Heart left ventricle (tissue), 16 donors: ENCODE measurements at places on chromosomes 1 and 21.
A peak's percentile ranks its signal among the peaks of the same experiment; 100 is the strongest.

- no peaks in the 10 kb centered on the region for H3K4me1 ChIP-seq
- H3K4me3 ChIP-seq, result no peak overlapping the region
- DNase-seq, result no peak
- no peak overlapping the region for H3K27ac ChIP-seq
- H3K36me3 ChIP-seq, result no peaks in the 10 kb centered on the region
Observed at GRCh38 chr1:173100476-173101107, 49.9 kb upstream of the TNFSF18 start.

DNA sequence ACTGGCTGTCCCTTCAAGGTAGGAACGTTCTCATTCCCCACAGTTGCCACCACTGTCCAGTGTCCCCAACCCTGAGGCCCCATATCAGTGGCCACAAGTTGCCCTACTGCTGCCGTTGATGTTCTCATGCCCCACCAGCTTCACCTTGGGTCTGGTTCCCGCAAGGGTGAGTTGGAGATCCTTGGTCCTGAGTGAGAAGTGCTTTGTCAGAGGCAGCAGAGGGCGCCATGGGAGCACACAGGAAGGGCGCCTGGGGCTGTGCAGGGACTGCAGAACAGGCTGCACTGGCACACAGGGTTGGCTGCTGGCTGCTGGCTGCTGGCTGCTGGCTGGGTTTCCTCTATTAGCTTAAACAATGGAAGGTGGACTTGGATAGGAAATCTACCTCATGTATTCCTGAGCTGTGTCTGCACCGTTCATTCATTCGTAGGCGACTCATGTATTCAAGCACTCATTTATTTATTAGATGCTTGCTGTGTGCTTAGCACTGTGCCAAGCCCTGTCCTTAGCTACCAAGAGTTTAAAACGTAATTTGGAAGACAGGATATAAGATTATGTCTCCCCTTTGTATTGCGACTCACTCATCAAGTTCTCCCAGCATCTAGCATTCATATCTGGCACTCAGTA, 2.1 kb upstream of the S100A9 start:
- no peak overlapping the region for H3K4me3 ChIP-seq
- H3K36me3 ChIP-seq, result no peaks in the 10 kb centered on the region
- H3K27me3 ChIP-seq, result no peaks in the 10 kb centered on the region

DNA sequence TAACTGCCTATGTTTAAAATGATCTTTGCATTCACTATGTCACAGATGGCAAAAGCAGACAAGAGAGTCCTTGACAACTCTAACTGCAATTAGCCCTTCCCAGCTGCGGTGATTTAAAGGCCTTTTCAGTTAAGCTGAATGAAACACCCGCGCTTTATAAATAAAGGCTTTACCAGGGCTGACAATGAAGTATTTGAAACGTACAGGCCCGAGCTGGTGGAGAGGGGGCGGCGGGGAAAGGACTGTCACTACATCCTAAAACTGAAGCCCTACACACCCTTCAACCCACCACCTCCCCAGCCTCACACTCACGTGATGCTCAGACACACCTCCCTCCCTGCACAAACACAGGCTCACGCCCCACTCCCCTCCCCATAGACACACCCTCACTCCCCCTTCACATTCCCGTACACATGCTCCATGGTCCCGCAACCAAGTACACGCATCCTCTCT, 45.5 kb downstream of the GRIK3 start:
- H3K4me1 ChIP-seq, result no peaks in the 10 kb centered on the region
- no peak overlapping the region for H3K4me3 ChIP-seq
- H3K27me3 ChIP-seq, result no peaks in the 10 kb centered on the region
- H3K27ac ChIP-seq, result no peak overlapping the region
- DNase-seq, result no peak

DNA sequence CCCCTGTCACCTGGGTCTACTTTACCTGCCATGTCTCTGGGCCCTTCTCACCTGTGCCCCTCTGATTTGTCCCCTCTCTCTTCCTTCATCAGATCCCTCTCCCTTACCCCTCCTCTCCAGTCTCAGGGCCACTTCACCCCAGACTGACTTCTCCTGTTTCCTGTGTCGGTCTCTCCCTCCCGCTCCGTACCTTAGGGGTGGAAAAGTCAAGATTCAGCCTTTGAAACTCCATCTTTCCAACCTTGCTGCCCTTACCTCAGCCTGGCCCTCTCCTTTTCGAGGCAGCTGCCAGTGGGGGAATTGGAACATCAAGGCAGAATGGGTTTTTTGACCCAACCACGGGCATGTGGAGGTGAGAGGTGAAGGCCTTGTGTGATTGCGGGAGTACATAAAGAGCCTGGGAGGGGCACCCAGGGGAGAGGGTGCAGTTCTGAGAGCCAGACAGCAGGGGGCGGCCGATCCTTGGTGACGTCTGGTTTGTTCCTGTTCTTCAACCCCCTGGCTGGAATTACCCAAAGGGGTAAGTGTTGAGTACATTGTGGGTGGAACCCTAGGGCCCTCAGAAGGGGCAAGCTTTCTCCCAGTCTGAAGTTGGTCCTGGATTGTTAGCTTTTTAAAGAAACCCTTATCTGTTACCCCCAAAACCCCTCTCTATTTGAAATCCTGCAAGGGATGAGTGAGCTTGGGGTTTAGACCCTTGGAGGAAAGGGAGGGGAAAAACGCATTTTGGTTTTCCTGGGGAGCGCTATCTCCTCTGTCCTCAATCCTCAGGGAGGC, 12.3 kb upstream of the DMBX1 start:
- H3K4me1 ChIP-seq, result no peaks in the 10 kb centered on the region
- no peak overlapping the region for H3K4me3 ChIP-seq
- H3K27me3 ChIP-seq, result peaks cover 38% of the 10 kb centered on the region
- no peaks in the 10 kb centered on the region for H3K36me3 ChIP-seq

GRCh38 chr1:243710467-243710866, 139.6 kb downstream of the AKT3 start:
- H3K27ac ChIP-seq, result no peak overlapping the region
- no peak for DNase-seq
- no peaks in the 10 kb centered on the region for H3K27me3 ChIP-seq
- no peak overlapping the region for H3K4me3 ChIP-seq
- no peaks in the 10 kb centered on the region for H3K36me3 ChIP-seq
- no peaks in the 10 kb centered on the region for H3K4me1 ChIP-seq

GRCh38 chr1:162010175-162010506, 13.5 kb downstream of the OLFML2B start:
- H3K27me3 ChIP-seq, result no peaks in the 10 kb centered on the region
- H3K27ac ChIP-seq, result peak overlapping the region; percentile 79
- H3K4me3 ChIP-seq, result no peak overlapping the region

DNA sequence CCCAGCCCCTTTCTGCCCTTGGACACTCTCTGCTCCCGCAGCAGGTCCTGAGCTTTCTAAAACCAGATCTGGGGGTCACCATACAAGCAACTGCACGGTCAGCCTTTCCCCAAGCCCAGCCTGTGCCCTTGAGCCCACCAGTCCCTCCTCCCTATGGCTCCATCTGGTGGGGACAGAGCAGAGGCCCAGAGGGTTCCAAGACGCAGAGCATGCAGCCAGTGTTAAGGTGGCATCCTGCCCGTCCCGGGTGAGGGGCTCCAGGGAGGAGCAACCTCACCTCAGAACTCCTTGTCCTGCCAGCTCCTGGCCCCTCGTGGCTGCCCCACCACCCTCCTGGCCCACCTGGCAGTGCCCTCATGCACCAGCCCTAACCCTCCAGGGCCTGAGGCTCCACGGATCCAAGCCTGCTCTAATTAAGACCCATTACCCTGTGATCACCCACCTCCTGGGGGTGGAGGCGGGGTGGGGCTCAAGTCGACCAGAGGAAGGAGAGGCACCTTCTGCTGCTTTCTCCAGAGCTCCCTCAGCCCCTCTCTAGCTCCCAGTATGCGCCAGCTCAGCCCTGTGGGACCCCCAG, 8.5 kb downstream of the CHD5 start:
- no peak overlapping the region for H3K27ac ChIP-seq
- H3K4me3 ChIP-seq, result no peak overlapping the region
- H3K36me3 ChIP-seq, result no peaks in the 10 kb centered on the region
- no peak for DNase-seq
- H3K27me3 ChIP-seq, result peaks cover 31% of the 10 kb centered on the region

GRCh38 chr1:9345471-9345870, 52.8 kb downstream of the SPSB1 start:
- peaks cover 55% of the 10 kb centered on the region for H3K4me1 ChIP-seq
- H3K36me3 ChIP-seq, result no peaks in the 10 kb centered on the region
- no peak overlapping the region for H3K27ac ChIP-seq
- H3K27me3 ChIP-seq, result no peaks in the 10 kb centered on the region
- no peak overlapping the region for H3K4me3 ChIP-seq
- no peak for DNase-seq

DNA sequence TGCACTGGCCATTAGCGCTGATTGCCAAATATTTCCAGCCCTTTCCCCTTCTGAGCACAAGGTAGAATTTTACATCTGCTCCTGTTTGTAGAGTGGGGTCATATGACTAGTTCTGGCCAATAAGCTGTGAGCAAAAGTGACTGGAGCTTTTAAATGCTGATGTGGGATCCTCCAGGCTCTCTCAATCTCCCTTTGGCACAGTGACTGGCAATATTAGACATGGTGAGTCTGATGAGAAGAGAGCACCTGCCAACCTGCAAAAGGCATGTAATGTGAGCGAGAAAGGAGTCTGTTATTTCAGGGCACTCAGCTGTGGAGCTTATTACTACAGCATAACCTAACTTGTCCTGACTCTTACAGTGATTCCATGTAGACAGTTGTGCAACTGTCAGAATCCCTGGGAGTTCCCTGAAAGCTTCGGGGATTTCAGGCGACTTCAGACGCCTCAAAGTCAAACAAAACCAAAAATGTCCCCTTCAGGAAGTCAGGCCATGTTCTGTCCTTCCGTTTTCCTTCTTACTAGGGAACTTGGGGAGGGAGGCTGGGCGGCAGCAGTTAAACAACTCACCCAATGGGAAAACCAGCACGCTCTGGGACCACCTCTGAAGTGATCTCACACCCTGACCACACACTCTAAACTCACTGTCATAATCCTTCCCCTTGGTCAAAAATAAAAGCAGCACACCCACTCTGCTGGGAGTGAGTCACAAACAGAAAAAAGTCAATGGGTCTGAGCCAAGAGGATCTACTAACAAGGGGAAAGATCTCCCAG, 3.6 kb upstream of the RASSF5 start:
- H3K4me3 ChIP-seq, result no peak overlapping the region
- peaks cover 66% of the 10 kb centered on the region for H3K4me1 ChIP-seq
- no peaks in the 10 kb centered on the region for H3K36me3 ChIP-seq
- no peak for DNase-seq
- no peaks in the 10 kb centered on the region for H3K27me3 ChIP-seq

DNA sequence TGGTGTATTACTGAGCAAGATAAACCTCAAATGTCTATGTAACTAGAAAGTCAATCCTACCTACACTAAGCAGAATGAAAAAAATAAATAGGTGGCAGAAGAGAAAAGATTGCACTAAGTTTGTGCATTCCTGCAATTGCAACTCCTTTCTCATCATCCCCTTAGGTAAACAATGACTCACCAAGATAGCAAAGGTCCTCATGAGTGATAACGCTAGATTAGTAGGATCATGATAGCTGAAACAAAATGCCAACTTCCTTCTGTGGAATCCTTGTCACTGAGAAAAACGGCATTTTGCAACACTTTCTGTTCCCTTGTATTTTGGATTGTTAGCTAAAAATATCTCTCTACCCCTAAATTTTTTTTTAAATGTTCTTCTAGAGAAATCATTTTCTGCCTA, 20.0 kb upstream of the FCER1A start:
- no peak for DNase-seq
- H3K36me3 ChIP-seq, result no peaks in the 10 kb centered on the region
- no peak overlapping the region for H3K27ac ChIP-seq
- no peaks in the 10 kb centered on the region for H3K27me3 ChIP-seq

DNA sequence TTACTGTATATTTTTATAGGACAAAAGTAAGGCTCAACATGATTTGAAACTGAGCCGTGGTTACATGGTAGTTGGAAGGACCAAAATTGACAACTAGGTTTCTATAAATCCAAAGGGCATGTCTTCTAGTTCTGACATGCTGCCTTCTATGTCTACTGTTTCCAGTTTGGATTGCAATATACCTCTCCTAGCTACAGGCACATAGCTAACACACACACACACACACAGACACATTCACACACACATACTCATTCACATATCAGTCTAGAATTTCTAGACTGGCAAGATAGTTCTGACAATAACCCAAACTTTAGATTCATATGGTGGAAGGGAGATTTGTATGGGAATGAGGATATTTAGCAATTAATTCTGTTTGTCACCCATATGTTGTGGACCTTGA, 544.8 kb upstream of the CAMK1G start:
- H3K36me3 ChIP-seq, result no peaks in the 10 kb centered on the region
- no peak for DNase-seq
- H3K27me3 ChIP-seq, result peaks cover 4% of the 10 kb centered on the region
- no peak overlapping the region for H3K4me3 ChIP-seq
- no peaks in the 10 kb centered on the region for H3K4me1 ChIP-seq

DNA sequence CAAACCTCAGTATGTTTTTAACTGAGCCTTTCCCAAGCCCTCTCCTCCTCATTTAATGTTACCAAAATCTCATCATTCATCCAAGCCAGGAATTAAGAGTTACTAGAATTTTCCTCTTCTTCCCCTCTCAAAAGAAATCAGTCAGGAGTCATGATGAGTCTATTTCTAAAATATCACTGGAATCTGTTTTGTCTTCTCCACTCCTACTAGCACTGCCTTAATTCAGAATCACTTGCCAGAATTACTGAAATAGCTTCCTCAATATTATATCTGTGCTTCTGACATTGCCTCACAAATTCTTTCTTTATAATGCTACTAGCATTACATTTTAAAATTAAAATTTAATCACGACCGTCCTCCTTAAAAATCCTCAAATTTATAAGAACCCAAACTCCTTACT, 106.1 kb downstream of the PTGER3 start:
- no peak for DNase-seq
- H3K4me1 ChIP-seq, result no peaks in the 10 kb centered on the region
- no peak overlapping the region for H3K27ac ChIP-seq
- no peak overlapping the region for H3K4me3 ChIP-seq
- no peaks in the 10 kb centered on the region for H3K27me3 ChIP-seq
- no peaks in the 10 kb centered on the region for H3K36me3 ChIP-seq

DNA sequence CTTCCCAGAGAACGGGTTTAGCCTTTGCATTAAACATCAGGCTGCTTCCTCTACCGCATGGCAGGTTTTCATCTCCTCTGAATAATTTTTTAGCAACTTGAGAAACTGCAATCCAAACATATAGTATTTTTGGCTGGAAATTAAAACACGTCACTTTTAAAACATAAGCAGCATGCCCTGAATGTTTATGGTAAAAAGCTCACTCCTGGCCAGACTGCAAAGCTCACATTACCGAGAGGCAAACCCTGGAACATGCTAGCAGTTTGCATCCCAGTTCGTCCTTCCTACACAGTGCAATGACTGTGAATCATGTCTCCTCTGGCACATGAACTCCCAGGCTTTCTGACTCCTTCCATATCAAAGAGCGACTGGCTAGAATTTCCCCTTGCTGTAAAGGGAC, 312.3 kb downstream of the RRAGC start:
- H3K4me1 ChIP-seq, result no peaks in the 10 kb centered on the region
- H3K4me3 ChIP-seq, result no peak overlapping the region
- H3K36me3 ChIP-seq, result no peaks in the 10 kb centered on the region
- H3K27ac ChIP-seq, result no peak overlapping the region
